ENCODE measurements at places on chromosomes 13 and 19.
A peak's percentile ranks its signal among the peaks of the same experiment; 100 is the strongest.

- DNase-seq = no peak
These were observed 21.7 kb downstream of the MRPS31 start for GRCh38 chr13:40749327-40749726.

- DNase-seq = no peak
These were observed 2.8 kb upstream of the SLC27A5 start for GRCh38 chr19:58514564-58515022.

DNA sequence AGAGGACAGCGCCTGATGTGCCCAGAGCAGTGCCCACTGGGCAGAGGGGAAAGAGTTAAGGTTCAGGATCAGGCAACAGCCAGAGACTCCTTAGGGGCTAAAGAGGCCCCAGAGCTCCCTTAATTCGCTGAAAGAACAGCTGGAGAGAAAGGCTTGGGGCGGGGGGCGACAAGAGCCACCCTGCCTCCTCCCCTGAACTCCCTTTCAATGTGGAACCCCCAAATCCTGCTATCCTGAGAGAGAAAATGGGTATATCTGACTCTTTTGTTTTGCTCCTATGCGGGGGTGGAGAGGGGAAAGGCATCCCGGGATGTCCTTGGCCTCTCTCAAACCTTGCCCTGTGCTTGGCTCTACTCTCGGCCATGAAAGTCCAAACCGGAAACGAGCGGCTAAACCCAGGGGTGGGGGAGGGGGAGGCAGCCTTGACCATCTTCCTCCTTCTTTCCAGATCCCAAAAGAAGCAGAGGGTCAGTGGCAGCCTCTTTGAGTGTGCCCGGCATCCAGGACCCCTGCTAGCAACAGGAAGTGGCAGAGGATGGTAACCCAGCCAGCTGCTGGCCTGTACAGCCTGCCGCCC is 4.7 kb downstream of the PRKACA start:
- no peak for DNase-seq

DNA sequence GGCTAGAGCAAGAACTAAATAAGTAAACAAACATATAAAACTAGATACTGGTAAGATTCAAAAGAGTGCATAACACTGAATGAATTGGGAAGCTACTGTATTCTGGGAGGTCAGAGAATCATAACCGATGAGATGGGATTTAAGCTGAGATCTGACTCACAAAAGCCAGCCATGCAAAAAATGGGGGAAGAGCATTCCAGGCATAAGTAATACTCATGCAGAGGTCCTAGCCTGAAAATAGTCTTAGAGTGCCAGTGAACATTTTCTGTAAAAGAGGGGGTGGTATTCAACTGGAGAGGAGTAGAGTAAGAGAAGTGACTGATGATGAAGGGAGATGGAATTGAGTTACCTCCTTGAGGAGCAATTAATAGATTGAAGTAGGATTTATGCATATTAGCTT is 872.0 kb upstream of the GPC6 start:
- DNase-seq = no peak

GRCh38 chr19:2173388-2173766 is 9.6 kb downstream of the DOT1L start:
- no peak for DNase-seq

DNA sequence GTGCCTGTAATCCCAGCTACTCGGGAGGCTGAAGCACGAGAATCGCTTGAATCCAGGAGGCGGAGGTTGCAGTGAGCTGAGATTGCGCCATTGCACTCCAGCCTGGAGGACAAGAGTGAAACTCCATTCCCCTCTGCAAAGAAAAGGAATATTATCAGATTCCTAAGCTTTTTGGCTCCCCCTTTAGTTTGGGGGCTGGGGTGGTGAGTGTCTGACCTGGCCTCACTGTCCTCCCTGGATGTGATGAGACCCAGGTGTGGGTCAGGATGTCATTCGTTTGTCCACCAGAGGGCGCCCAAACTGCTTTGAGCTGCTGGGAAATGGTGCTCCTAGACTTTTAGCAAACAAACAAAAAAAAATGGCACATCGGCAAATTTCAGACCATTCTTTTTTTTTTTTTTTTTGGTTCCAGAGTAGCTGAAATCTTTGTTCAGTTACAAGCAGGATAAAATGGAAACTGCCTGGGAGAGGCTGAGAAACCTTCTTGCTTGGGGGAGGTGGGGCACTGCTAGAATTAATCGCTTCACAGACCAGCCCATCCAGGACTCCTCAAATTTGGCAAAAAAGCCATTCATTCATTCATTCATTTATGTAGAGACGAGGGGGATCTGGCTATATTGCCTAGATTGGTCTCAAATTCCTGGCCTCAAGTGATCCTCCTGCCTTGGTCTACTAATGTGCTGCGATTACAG is 29.4 kb downstream of the SPC24 start:
- DNase-seq = peak; percentile 72

DNA sequence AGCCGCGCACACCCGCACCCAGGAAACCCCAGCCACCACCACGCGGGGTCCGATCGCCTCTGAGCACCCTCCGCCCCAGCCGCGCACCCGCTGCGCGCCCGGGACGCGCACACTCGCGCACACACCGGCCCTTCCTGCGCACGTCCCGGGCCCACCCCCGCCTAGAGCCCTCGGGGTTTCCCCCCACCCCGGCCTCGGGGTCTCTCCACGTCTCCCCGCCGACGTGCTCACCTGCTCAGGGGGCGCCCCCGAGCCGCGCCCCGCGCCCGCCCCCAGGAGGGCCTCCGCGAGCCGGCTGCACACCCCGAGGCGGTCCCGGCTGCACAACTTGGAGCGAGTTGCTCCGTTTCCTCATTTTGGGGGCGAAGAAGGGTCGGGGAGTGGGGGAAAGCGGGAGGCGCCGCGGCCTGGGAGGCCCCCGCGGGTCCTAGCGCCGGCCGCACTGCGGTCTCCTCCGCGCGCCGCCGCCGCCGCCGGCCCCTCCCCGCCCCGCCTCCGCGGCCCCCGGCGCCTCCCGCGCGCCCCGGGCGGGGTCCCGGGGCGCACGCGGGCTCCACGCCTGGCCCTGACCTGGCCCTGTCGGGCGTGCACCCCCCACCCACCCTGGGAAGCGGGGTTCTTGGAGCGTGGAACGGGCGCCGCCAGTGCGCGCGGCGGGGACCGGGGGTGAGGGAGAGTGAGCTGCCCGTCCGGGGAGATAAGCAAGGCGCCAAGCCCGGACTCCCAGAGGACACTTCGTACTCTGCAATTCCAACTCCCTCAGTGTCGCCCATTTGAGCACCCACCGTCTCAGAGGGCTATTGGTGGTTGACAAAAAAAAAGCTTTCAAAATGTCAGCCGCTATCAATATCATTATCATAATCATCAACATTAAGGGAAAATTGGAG is at the start of gene MATK:
Gene MATK (minus strand): TSS at position 444 of the 887 bp plus-strand sequence. CDS start 1,246 bp downstream, outside the sequence.
- DNase-seq = no peak

DNA sequence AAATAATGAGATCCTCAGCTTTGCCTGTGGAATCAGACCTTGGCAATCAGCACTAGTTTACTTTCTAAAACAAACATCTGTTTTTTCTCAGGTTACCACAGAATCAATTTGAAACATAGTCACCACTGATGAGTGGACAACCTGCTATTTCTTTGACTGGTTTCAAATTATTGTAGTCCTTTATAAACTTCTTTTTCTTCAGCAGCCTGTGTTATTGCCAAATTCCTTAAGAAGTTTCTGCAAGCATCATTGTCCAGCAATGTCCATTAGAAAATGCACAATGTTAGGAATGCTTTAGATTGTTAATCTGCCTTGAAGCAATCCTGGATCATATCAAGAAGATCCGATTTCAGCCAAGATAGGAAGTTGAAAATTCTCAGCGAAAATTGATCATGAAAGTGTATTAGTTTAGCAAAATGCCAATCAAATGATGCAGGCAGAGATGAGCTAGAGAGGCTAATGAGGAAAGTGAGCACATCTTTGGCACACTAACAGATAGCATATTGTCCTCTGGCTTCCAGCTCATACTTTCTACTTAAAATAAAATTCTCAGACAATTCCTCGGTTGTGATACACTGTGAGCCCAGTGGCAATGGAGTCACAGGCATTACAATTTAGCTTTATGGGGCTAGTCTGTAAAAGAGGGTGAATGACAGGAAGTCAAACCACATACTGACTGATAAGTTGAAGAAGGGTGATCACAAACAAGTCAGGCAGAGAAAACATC is 270.6 kb downstream of the SLITRK6 start:
- no peak for DNase-seq

GRCh38 chr13:35469806-35470525 is 6.5 kb downstream of the MAB21L1 start:
- DNase-seq = no peak

GRCh38 chr19:45770192-45771101 is 1.4 kb upstream of the SIX5 start:
- peak; percentile 90 for DNase-seq

DNA sequence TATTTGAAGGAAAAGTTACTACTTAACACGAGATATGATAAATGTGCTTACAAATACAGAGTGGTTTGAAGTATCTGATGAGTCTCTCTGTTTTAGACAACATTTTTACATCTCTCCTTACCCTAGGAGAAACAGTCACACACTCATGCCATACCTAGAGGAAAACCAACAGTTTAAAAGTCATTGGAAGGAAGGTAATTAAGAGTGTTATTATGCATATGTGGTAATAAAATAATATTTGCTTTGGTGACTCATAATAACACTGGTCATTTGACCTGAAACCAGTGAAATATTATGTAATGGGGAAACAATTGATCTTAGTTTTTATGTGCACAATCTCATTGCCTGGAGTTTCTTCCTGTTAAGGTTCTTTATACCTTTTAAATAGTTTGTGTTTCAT is 136.9 kb upstream of the SOX21 start:
- DNase-seq = no peak

GRCh38 chr13:35256459-35257148 is 219.9 kb downstream of the MAB21L1 start:
- DNase-seq = no peak

GRCh38 chr13:106361621-106362020 is 173.8 kb downstream of the EFNB2 start:
- no peak for DNase-seq

DNA sequence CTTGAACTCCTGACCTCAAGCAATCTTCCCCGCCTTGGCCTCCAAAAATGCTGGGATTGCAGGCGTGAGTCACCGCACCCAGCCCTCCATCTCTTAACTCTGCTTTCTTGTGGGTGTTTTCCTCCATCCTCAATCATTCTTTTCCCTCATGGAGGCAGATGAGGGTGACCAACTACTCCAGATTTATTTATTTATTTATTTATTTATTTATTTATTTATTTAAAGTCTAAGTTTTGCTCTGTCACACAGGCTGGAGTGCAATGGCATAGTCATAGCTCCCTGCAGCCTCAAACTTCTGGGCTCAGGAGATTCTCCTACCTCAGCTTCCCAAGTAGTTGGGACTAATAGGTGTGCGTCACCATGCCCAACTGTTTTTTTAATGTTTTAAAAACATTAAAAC is 14.9 kb downstream of the VAV1 start:
- DNase-seq = no peak

DNA sequence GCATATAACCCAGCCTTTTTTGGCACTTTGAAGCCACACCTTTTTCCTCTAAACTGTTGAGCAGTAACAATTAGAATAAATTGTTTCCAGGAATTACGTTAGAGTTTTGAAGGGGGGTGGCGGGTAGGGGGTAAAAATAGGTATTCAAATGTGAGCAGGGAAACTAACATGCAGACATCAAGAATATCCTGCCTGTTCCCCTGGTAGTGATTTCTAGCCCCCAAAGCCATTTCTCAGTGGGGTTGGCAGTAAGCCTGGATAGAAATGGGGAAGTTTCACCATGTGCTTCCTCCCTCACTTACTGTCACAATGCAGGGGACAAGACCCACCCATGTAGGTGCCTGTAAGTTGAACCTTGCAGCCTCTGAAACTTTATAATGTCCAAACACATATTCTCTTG is 3.8 kb downstream of the DOCK9 start:
- no peak for DNase-seq

DNA sequence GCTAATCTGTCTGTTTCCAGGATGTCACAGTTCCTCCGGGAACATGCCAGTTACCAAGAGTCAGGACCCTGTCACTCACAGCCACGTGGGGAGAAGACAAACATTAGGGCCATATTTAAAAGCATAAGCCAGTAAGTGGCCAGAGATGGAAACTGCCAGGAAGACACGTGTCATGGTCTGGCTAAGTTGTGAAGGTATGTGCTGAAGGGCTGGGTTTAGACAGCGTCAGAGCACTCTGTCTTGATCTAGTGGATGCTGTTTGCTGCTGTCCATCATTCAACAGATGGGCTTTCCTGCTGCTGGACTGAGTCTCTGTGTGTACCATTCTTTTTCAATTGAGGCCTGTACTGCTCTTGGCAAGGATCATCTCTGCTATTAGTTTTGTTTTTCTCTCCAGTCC is 128.6 kb downstream of the HS6ST3 start:
- no peak for DNase-seq

- DNase-seq = peak; percentile 48
These were observed 64.9 kb upstream of the HTR2A start for GRCh38 chr13:46961719-46962118.

All from activated CD4-positive, alpha-beta T cell treated with anti-CD3 and anti-CD28 coated beads, Interleukin-2, Interleukin-4, amounts not matched to agents 100 ng/mL and 50 ng/mL, durations not matched to agents 16 hours and 8 hours (primary cell).